ENCODE measurements at places on chromosomes 4 and X.
A peak's percentile ranks its signal among the peaks of the same experiment; 100 is the strongest.

DNA sequence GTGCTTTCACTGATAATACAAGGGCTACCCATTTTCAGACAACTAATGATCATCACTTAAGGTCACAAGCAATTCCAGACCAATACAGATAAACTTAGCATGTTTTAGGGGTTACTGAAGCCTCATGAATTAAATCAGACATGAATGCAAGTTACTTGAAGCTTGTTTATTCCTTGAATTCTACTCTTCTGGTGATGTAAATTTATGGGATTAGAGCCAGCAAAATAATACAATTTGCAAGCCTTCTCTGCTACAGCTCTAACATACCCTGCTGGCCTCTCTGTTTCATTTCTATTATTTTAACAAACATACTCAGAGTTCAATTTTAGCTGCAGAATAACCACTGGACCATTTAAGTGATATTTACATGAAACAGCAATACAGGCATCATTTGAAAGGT, 60.7 kb downstream of the PCDH19 start:
- DNase-seq: no peak

DNA sequence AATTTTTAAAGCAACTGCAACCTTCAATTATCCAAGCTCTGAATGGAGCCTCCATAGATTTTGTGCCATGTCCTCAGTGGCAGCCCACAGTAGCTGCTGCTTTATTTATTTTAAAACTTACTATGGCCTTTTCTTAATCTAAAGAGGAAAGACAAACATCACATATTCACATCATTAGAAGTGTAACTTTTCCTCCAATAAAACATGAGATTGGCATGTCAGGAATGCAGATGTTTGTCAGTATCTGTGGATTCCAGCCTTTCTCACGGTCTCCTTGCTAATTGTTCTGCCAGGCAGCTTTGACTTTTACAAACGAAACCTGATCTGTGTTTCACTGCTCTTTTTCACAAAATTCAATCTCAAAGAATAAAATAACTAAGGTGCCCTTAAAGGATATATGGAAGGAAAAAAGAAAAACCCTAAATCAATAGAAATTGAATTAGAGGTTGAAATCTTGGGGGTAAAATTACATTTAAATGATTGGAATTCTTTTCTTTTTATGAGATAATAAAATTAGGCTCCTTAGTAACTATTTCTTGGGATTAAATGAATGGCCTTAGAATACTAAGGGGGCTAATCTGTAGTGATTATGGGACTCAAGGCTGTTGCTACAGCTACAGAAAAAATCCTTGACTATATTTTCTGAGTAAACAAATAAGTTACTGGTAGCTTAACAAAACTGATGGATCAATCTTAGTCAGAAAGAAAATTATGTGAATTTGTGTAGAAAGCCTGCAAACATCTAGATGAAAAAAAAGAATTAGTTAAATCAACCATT, 151.3 kb downstream of the RTL9 start:
- DNase-seq: peak; percentile 4

DNA sequence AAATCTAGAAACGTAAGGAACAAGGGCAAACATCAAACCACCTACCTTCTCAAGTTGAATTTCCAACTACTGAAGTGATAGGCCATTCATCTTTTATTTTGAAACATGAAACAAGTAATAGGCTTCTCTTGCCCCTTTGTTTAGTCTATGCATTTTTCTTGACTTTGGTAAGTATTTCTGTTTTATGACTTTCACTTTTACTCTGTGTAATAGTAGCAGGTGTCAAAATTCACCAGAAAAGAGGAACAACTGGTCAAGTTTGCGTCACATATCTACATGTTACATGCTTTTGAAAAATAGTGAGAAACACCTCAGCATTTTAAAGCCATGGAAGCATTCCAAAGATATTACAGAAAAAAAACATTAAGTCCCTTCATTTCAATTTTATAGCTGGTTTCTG, 157.1 kb upstream of the FTHL17 start:
- no peak for DNase-seq

DNA sequence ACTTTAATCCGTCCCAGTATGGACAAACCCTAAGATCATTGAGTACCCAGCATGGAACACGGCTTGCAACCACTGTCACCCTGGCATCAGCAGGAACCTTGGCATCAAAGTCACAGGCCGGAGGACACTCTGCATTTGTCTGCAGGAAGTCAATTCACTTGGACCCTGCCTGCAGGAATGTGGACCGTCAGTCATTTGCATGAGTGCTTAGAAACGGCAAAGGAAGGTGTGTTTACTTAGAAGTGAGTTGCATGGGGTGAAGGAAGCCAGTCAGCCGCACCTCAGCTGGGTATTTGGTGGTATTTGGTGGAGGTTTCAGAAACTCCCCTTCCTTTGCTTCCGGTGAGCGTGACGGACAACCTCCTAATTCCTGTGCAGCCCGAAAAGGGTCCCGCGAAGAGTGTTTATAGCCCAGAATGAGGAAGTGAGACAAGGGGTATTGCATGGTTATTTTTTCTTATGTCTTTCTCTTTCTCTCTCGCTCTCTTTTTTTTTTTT, 15.5 kb downstream of the P2RY8 start:
- no peak for DNase-seq

DNA sequence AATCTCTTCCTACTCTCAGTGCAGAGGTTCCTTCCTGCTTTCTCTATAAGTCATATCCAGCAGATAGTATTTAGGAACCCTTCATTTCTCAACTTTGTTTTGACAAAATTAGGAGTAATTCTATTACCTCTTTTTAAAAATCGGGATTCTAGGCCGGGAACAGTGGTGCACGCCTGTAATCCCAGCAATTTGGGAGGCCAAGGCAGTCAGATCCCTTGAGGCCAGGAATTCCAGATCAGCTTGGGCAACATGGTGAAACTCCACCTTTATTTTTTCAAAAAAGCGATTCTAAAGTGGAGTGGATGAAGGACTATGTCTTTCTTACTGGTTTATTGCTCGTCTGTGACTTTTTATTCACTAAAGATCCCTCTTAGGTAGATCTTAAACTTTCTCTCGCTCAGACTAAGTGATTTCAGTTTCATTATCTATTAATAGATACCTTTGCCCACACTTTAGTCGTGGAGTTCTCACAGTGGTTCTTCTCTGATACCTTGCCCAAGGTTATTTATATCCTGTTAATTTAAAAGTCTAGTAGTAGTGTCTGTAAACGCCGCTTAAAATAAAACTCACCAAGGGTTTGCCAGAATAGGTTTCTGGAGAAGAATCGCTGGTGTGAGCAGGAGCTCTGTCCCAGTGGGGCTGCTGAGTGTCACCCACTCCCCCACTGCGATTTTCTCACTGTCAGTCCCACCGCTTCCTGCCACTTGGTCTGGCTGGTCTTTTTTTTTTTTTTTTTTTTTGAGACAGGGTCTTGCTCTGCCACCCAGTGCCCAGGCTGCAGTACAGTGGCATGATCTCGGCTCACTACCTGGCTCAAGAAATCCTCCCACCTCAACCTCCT, 27.0 kb upstream of the TMEM131L start:
- DNase-seq: no peak

- no peak for DNase-seq
These were observed 15.3 kb downstream of the PLP1 start for GRCh38 chrX:103791826-103792485.

- no peak for DNase-seq
These were observed 65.4 kb upstream of the NKX1-1 start for GRCh38 chr4:1471443-1472147.

GRCh38 chr4:10203851-10204250, 87.3 kb upstream of the WDR1 start:
- no peak for DNase-seq

DNA sequence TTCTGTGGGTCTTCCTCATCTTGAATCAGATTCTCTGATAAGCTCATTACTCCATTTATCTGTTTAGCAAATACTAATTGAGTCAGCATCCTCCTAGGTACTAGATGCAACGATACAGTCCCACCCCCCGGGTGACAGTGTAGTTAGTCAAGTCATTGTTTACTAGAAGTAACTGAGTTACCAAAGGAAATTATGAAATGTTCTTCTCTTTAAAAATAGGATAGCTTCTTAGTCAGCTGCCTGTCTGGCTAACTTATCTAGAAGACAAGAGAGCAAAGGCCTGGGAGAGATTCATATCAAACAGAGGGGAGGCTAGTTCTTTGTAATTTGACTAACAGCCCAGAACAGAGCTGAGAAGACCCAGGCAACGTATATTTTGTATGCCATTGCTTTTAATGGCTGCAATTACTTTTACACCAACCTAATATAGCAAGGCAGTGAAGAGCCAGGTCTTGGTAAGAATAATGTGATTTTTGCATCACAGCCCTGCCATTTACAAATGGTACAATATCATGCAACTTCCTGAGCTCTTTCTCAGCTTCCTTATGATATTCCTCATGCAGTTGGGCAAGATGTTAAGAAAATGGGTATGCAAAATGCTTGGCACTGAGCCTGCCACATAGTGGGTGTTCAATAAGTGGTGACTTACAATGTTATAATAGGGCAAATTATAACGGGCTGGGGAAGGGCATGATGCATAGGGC, 149.9 kb downstream of the CHIC2 start:
- DNase-seq: peak; percentile 87

GRCh38 chr4:165718660-165719059, 154.4 kb upstream of the TLL1 start:
- no peak for DNase-seq

DNA sequence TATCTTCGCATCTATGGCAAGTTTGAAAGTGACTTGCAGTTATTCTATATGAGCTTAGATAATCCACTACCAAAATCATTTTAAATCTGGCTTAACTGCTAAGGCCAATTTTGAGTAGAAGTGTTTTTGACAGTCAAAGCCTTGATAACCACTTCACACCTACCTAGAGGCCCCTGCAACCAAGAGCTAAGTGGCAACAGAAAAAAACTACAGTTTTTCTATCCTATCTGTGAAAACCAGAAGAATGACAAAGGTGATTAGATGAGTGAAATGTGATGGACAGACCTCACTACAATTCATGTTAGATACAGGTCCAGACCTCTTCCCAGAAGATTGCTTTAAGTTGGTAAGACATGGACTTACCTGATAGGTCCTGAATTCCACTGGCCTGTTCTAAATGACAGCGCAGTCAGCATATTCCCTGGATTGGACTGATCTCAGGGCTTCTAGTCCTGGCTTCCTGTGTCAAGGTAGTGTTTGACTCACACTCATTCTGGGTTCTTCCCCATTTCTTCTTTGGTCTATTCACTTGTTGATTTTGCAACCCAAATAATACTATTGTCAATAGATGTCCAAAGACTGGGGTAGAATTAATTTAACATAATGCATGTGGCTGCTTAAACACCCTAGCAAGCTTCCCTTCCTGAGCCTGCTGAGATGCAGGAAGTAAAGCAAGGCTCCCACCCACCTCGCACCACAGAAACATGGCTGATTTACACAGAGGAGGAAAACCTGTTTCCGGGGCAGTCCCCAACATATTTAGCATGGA, 65.1 kb downstream of the PPP3CA start:
- DNase-seq: no peak

DNA sequence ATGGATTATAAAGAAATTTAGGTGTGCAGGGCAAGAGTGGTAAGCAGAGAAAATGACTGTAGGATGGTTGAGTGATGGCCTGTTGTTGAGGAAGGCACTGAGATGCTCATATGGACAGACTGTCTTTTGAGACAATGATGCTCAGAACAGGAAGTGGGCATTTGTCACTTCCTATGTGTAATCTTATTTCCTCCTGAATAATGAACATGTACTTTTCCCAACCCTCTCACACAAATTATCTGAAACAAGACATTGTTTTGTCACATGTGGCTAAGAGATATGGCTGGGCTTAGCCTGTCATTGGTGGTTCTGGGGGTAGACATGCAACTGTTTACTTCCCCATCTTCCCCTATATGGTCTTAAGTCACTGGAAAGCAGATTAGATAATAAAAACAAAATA, 240.5 kb downstream of the CFAP47 start:
- no peak for DNase-seq

DNA sequence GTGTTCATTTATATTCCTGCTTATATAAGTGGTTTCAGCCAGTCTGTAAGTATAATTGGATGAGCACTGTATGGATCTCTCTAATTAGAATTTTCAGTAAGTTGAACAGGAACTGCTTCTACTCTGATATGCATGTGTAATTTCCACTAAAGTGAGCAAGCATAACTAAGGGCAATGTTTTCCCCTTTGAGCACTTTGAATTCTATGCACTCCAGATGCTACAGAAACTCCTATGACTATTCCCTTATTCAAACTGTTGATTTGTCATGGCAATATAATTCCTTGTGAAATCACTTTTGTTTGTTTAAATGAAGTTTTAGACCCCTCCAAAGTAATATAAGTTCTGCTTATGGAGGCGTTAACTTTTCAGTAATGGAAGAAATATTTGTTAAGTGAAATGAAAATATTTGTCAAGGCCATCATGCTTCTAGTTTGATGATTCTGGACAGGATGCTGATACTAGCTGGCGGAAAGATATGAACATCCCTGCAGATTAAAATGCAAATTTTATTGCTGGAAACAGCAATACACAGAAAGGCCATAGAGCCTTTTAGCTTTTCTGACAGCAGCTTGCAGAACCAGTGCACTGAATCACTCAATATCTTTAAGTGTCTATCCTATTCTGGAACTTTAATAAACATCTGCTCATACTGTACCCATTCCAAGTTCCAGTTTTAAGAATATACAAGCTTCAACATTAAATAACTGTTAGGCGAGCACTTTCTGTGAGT, 1460.8 kb downstream of the RAPGEF2 start:
- DNase-seq: no peak

All from LHCN-M2 (cell line).